H1 (cell line): ENCODE measurements at places on chromosomes 11 and 22. TPM values are rescaled to one million over a fixed set of nuclear protein-coding genes. Genes with fewer than 3 reads are reported as not detected.

PDGFB gene
- total RNA-seq, result 8.5 and 9.6 TPM in 2 replicates

TEX12 gene
- total RNA-seq, result not detected in 2 replicates

GAS2 gene
- 1.5 and 1.7 TPM in 2 replicates for total RNA-seq

SNX15 gene
- 18.3 and 19.6 TPM in 2 replicates for total RNA-seq

GGA1 gene
- 46.5 and 49.3 TPM in 2 replicates for total RNA-seq

KIF18A gene
- total RNA-seq, result 23.3 TPM in 2 replicates

RASSF10 gene
- total RNA-seq, result 1.5 and 1.8 TPM in 2 replicates

FXYD2 gene
- 0.99 and 1.1 TPM in 2 replicates for total RNA-seq

OR11H1 gene
- not detected in 2 replicates for total RNA-seq

FADS1 gene
- 115 and 116 TPM in 2 replicates for total RNA-seq

C11orf16 gene
- not detected in 2 replicates for total RNA-seq

TMEM191C gene
- total RNA-seq, result 0.74 and 1.3 TPM in 2 replicates

NPAS4 gene
- 0.88 and 0.99 TPM in 2 replicates for total RNA-seq

MYRF gene
- total RNA-seq, result 6.0 TPM in 2 replicates

ARVCF gene
- 43.2 and 49.6 TPM in 2 replicates for total RNA-seq

MRGPRX3 gene
- total RNA-seq, result not detected in 2 replicates

YPEL4 gene
- total RNA-seq, result 0.13 TPM in 1 of 2 replicates, not detected in the other

WNT11 gene
- 0.45 TPM in 1 of 2 replicates, not detected in the other for total RNA-seq

CWF19L2 gene
- 16.3 and 16.6 TPM in 2 replicates for total RNA-seq

MOGAT2 gene
- not detected in 2 replicates for total RNA-seq

GRIK4 gene
- total RNA-seq, result 2.4 and 2.9 TPM in 2 replicates

CLDN5 gene
- total RNA-seq, result 0.69 and 1.6 TPM in 2 replicates

KCNK4 gene
- 0.19 TPM in 1 of 2 replicates, not detected in the other for total RNA-seq

OR52H1 gene
- not detected in 2 replicates for total RNA-seq
